ENCODE measurements at places on chromosomes 7 and 10.

- DNase-seq, result peak; percentile 51
Observed at GRCh38 chr10:475709-476454, 213.6 kb downstream of the DIP2C start.

DNA sequence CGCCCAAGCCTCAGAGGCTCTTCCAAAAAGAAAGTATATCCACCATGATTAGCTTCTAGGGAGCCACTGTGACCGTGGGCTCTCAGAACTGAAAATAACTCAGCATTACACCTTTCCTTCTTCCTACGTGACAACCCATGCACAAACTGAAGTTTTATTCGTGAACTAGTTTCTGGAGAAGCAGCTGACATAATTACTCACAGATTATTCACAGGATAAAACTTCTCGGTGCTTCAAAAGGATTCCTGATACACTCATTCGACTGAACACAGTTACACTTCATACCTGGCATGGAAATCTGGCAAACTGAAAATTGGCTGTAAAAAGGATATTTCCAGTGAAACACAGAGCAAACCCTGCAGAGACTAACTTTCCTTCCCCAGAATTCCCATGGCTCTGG, 139.2 kb upstream of the PTER start:
- DNase-seq, result no peak

DNA sequence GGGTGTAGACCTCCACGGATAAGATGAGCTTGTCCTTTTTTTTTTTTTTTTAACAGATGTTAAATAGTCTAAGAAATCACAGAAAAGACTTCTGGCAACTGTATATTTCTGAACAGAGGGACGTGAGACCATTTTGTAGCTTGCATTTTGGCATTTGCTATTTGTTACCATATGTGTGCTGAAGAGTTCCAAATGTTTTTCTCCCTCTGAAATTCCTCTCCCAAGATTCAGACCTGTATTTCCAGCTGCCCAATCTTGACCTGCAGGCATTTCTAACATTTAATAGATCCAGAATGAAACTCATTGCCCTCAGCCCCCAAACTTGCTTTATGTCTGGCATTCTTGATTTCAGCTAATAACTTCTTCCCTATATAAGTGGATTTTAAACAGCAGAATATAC, 223.1 kb upstream of the FZD1 start:
- no peak for DNase-seq

- DNase-seq, result peak; percentile 95
Observed at GRCh38 chr7:131109759-131110296, 217.8 kb upstream of the MKLN1 start.

DNA sequence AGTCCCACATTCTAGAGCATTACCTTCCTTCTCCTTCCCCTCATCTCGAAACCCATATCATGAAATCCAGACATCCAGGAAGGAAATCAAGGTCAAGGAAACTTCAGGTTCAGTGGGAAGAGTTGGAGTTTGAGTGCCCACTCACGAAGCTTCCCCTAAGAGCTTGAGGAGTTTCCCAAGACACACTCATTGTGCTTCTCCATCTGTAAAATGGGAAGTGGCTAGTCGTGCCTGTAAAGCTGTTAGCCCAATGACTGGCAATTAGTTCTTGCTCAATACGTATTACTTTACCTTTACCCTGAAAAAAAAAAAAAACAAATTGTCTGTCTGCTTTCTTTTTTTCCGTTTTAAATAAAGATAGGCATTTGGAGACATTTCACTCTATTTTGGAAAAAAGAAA, 42.3 kb downstream of the GPAM start:
- no peak for DNase-seq

- no peak for DNase-seq
Observed at GRCh38 chr7:13844954-13845353, 144.5 kb downstream of the ETV1 start.

GRCh38 chr7:116710764-116711452, 38.9 kb downstream of the MET start:
- no peak for DNase-seq

DNA sequence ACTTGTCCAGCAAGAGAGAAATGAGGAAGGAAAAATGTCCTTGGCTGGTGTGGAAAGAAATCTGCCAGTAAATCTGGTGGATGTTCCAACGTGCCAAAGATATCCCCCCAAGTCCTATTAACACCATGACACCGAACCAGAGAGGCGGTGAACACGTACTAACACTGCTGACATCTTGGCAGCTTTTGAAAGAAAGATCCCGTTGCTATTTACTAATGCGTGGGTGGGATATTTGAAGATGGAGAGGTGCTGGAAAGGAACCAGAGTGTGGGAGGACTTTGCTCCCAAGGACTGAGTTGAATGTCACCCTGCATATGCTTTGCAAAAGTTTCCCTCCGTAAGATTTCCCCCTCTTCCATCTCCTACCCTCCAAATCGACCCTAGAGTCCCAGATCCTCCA, 7.9 kb downstream of the CCDC3 start:
- no peak for DNase-seq

GRCh38 chr10:127462643-127463295, 86.3 kb upstream of the NPS start:
- DNase-seq, result no peak

DNA sequence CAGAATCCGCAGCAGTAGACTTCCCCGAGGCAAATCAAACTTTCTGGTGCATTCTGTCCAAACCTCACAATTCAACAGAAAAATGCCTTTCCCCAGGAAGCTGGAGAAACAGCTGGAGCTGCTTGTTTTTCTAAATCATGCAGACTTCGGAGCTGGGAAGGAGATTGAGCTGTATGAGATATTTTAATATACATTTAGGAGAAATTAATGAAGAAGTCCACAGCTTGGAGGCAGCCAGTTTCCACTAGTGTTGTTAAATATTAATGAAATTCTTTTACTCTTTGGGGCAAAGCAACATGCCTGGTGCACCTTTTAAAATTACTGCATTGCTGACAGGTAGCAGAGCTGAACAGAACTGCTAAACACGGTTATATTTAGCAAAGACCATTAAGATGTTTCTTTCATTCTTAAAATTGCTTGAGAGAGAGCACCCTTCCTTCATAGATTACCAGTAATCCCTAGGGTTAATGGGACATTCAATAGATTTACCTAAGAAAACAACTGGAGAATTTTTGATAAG, 566.4 kb downstream of the SORCS3 start:
- DNase-seq, result no peak

GRCh38 chr10:76558586-76558985, 1079.0 kb downstream of the KCNMA1 start:
- DNase-seq, result no peak

GRCh38 chr7:26195867-26196657, 4.5 kb downstream of the HNRNPA2B1 start:
- DNase-seq, result no peak

- peak; percentile 40 for DNase-seq
Observed at GRCh38 chr7:150934045-150934766, 43.9 kb downstream of the KCNH2 start.

- DNase-seq, result no peak
Observed at GRCh38 chr10:124120410-124121061, 27.1 kb upstream of the CHST15 start.

GRCh38 chr7:152735443-152736004, 24.0 kb upstream of the ACTR3B start:
- DNase-seq, result no peak

- no peak for DNase-seq
Observed at GRCh38 chr7:130324306-130324943, 20.2 kb upstream of the CPA5 start.

GRCh38 chr7:19145434-19146115, 354 bp upstream of the FERD3L start:
- no peak for DNase-seq

DNA sequence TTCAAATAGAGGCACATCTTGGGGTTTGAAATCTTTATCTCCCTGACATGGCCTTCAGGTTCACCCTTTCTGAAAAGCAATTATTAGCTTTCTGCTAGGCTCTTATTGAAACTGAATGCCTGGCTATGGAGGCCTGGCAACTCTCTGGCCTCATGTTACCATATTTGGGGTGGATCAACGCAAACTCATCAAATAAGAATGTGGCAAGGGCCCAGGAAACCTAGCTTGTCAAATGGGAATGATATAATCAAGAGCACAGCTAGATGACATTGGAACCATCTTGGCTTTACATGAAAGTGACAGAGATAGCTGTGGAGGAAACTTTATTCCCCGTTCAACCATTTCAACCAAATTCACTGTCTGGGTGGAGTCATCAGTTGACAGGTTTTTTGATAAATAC, 202.8 kb upstream of the SMIM30 start:
- no peak for DNase-seq

- DNase-seq, result no peak
Observed at GRCh38 chr7:34752929-34753328, 94.9 kb downstream of the NPSR1 start.

DNA sequence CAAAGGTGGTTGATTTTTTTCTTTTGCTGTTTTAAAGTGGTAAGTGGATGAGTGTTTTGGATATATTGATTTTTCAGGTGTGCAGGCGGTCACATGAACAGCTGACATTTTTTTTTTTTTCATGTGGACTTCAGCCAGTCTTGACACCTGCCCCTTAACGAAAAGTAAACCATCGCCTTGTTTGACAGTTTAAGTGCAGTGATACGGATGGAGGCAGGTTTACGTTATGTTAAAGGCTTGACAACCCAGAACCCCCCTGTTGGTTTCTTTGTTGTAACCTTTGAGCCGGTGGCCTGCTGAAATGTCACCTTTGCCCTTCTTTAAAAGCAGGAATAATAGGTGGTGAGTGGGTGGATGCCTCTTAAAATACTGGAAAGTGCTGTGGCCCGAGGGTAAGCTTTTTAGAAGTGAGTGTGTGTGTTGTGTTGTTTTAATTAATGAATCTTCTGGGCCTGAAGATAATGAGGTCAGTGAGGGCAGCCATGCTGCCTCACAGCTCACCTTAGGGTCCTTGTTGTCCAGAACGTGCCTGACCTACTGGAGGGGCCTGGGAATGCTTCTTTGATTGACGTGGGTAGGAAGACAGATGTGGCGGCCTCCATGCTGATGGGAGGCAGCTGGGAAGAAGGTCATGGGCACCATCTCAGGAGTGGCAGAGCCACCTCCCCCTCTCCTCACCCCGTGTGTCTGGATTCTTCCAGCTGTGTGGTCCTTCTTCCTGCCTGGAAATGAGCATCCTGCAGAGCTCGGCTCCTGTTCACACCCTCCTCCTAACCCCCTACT, 69.8 kb downstream of the TCF7L2 start:
- DNase-seq, result peak; percentile 84

GRCh38 chr10:32906595-32906994, 51.4 kb downstream of the ITGB1 start:
- DNase-seq, result no peak

- DNase-seq, result peak; percentile 54
Observed at GRCh38 chr10:10295537-10295936, 722.1 kb upstream of the CELF2 start.

- no peak for DNase-seq
Observed at GRCh38 chr10:109071539-109071938, 851.8 kb downstream of the XPNPEP1 start.

DNA sequence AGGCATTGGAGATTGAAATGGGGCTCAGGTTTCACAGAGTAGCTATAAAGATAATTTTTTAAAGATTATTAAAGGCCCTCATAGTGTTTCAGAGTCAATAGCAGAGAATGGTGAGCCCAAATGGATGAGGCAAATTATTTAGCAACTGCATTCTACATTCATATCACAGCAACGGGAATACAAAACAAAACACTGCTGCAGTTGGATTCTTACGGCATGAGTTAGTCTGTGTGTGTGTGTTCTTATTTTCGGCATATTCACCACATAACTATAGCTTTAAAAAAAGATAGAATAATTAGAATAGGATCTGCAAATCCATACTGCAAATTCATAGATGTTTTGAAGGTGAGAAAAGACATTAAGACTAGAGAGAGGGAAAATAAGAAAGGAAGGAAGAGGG, 66.0 kb downstream of the SUGCT start:
- DNase-seq, result no peak

DNA sequence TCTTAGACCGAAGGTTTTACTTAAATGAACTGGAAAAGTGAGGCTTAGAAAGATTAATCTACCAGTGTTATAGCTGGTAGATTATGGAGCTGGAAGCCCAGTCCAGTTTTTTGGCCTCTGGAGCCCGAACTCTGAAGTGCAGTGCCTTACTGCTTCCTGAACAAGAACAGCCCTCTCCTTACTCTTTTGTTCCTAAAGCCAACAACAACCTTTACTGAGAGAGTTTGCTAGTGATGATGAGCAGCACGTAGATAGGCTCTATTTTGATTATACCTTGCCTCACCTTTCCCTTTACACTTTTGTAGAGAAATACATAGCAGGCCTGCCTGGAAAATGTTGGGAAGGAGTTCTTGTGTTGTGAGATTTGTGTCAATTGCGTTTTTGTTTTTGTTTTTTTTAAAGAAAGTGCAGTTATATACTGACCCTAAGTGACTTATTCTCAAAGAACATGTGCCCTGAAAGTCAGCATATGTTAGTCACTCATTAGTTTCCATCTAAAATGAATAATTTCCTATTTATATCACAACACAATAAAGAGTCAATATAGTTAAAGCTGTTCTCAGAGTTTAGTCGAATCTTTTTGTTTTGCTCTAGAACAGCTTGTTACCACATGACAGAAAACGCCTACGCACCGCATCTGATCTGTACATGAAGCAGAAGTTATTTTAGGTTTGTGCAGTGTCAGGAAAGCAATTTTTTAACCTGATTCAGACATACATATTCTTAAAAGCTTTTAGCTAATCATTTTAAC, 33.0 kb downstream of the PLEKHA1 start:
- DNase-seq, result no peak

DNA sequence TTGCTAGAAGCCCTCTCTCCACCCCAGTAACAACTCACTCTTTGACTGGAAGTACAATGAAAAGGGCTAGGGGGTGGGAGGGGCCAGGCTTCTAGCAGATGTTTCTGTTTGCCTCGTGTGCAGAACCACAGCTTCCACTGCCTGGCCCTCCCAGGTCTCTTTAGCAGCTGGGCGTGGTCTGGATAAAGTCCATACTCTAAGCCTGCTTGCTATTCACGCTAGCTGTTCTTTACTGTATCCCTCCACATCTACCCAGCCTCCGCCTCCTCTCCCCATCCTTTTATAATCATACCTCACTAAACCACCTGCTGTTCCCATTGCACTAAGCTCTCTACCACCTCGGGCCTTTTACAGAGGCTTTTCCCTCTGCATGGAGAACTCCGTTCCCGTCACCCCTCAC, 288.8 kb downstream of the CAMK1D start:
- no peak for DNase-seq

- no peak for DNase-seq
Observed at GRCh38 chr7:101567230-101567629, 61.9 kb downstream of the MYL10 start.

- DNase-seq, result peak; percentile 64
Observed at GRCh38 chr10:126518218-126519080, 130.2 kb upstream of the ADAM12 start.

GRCh38 chr7:16114633-16115032, 306.7 kb downstream of the CRPPA start:
- DNase-seq, result no peak

DNA sequence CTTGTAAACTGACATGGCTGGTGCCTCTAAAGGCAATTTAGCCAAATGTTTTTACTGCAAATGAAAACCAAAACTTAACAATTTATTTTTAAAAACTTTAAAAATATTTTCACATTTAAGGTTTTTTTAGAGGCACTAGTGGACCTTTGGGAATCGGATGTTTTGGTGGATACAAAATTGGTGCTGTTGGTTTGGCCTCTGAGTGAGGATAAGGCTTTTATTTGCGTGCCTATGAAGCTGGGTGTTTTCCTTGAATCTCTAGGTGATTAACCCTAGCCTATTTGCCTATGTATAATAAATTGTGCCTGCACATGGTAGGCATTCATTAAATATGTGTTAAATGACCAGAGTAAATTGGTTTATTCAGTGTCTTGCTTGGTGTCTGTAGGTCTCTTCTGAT, 2.9 kb upstream of the SGCE start:
- DNase-seq, result no peak

Data from islet precursor cell (in vitro differentiated cells).